ENCODE measurements at places on chromosomes 16 and 17. TPM values are rescaled to one million over a fixed set of nuclear protein-coding genes. Genes with fewer than 3 reads are reported as not detected.

DNA sequence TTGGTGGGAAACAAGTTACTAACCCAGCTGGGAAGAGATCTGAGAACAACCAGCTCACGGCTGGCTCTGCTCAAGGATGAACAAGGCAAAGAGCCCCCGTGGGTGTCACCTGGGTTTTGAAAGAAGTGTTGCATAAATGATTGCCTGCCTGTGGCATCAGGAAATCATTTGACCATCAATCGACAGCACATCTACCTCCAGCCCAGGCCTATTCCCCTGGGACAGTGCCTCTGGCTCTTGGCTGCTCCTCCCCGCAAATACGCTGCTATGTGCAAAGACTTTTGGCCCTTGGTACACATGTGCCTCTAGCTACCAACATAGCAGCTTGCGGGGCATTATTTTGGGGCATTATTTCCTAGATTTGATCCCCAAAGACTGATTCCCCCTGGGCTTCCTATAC, 39.4 kb upstream of the SMPD3 start:
- no peaks in the 10 kb centered on the region for H3K27me3 ChIP-seq
- H3K4me3 ChIP-seq, result no peak overlapping the region
- no peak for DNase-seq
- H3K4me1 ChIP-seq, result no peaks in the 10 kb centered on the region
- H3K36me3 ChIP-seq, result no peaks in the 10 kb centered on the region

EIF3C gene
- total RNA-seq, result 220 TPM

DNA sequence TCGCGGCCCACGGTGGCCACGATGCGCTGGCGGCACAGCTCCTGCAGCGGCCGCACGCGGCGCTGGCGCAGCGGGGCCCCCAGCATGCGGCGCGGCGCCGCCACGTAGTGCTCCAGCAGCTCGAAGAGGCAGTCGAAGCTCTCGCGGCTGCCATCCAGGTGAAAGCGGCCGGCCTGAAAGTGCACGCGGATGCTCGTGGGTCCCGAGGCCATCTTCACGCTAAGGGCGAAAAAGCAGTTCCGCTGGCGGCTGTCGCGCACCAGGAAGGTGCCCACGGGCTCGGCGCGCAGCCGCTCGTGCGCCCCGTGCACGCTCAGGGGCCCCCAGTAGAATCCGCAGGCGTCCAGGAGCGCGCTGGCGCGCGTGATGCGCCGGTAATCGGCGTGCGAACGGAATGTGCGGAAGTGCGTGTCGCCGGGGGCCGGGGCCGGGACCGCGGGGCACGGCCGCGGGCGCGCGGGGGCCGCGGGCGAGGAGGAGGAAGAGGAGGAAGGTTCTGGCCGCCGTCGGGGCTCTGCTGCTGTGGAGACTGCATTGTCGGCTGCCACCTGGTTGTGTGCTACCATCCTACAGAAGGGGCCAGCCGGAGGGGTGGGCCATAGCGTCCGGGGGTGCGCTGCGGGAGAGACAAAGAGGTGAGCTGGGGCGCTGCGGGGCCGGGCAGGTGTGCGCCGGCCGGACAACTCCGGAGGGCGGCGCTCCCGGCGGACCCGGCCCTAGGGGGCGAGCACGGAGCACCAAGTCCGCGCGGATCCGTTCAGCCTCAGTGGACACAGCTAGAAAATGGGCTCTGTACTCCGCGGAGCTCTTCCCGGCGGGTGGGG, 879 bp downstream of the SOCS1 start:
- H3K36me3 ChIP-seq, result peaks cover 7% of the 10 kb centered on the region
- peak overlapping the region; percentile 86 for H3K27ac ChIP-seq
- peaks cover 66% of the 10 kb centered on the region for H3K4me1 ChIP-seq
- no peaks in the 10 kb centered on the region for H3K27me3 ChIP-seq
- DNase-seq, result peak; percentile 72

UNC13D gene
- total RNA-seq, result 110 TPM

GRCh38 chr16:28935346-28935745, 3.6 kb downstream of the CD19 start:
- H3K36me3 ChIP-seq, result no peaks in the 10 kb centered on the region
- no peak for DNase-seq
- H3K4me3 ChIP-seq, result no peak overlapping the region
- no peaks in the 10 kb centered on the region for H3K27me3 ChIP-seq
- peaks cover 23% of the 10 kb centered on the region for H3K4me1 ChIP-seq

DNA sequence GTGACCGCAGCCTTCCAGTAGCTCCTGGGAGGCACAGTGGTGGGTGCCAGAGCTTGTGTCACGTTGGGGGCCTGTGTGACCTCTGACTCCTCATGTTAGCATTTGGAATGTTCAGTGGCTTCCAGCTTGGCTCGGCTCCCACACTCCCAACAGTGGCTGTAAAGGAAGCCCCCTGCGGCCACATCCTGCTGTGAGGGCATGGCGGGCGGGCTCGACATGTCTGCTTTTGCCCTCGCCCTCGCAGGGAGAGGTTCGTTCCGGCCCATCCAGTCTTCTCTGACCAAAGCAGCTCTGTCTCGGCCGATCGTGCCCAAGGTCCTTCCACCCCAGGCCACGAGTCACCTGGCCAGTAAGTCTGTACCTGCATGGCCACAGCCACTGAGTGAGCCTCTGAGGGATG, 12.2 kb upstream of the JPT2 start:
- no peak for DNase-seq
- peaks cover 83% of the 10 kb centered on the region for H3K36me3 ChIP-seq
- no peak overlapping the region for H3K27ac ChIP-seq
- H3K27me3 ChIP-seq, result no peaks in the 10 kb centered on the region
- H3K4me1 ChIP-seq, result no peaks in the 10 kb centered on the region

- H3K27me3 ChIP-seq, result peaks cover 13% of the 10 kb centered on the region
- no peak overlapping the region for H3K4me3 ChIP-seq
- no peak for DNase-seq
- H3K36me3 ChIP-seq, result no peaks in the 10 kb centered on the region
Observed at GRCh38 chr17:42055496-42055895, 5.1 kb upstream of the C17orf113 start.

Measured in CD4-positive, alpha-beta T cell (primary cell).